ENCODE measurements at places on chromosomes 3 and 15.

- no peak for DNase-seq
These were observed 33.8 kb upstream of the RAB11A start for GRCh38 chr15:65835447-65835846.

GRCh38 chr3:140580746-140581145 is 97.1 kb upstream of the TRIM42 start:
- no peak for DNase-seq

GRCh38 chr15:19973718-19974117 is 567.9 kb downstream of the GOLGA6L6 start:
- no peak for DNase-seq

- DNase-seq = no peak
These were observed 75.7 kb downstream of the GAP43 start for GRCh38 chr3:115698851-115699591.

- DNase-seq = no peak
These were observed 19.5 kb downstream of the RAF1 start for GRCh38 chr3:12644331-12644937.

DNA sequence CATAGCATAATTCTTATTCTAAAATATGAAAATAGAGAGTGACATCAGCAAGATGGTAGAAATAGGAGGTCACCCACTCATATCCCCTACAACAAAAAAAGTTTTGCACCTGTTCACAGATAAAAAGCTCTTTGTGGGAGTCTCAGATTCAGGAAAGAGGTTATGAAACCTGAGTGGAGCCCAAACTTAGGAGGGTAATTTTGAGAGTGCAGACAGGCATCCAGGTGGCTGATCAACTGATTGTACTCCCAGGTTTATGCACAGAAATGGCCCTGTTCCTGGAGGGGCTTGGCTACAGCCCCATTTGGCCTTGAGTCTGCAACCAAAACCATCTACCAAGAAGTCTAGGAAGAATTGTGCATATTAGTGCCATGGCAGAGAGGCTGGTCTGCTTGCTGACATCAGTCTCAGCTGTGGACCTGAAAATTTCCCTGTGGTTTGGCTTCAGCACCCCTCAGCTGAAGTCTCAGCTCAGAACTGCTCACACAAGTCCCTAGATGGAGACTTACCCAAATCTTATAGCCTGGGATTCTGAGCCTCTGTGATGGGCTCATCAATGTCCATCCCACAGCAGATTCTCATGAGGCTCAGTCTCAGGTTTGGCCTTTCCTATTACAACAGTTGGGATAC is 291.6 kb downstream of the IL20RB start:
- no peak for DNase-seq

DNA sequence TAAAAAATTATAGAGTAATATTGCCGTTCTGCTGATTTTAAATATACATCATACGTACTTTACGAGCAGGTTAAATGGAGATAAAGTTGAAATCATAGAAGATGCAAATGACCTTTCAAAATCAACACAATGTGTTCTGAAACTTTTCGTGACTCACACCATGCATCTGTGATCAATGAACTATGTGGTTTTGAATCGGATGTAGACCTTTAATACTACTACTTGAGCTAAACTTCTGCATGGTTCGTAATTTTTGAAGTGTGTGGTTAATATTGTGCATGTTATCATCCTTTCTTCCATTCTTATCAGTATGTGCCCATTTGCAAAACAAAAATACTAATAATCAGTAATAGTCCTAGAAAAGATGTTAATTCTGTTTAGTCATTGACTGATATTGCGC is 58.9 kb downstream of the GASK1A start:
- no peak for DNase-seq

GRCh38 chr3:151789853-151790463 is 24.0 kb upstream of the AADAC start:
- no peak for DNase-seq

- no peak for DNase-seq
These were observed 23.6 kb downstream of the CRTC3 start for GRCh38 chr15:90553248-90553745.

DNA sequence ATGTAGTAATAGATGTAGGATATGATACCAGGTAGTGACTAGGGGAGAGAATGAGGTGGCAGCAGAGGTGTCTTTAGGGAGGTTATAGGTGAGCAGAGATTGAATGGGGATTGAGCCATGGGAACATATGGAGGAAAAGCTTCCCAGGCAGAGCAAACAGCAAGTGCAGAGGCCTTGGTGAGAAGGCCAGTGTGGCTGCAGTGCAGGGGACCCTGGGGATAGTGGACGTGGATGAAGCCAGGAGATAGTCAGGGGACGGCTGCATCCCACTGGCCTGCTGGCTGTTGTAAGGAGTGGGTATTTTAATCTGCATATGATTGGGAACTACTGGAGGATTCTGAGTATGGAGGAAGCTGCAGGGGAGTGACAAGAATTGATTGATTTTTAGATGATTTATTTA is 62.7 kb upstream of the TRAK1 start:
- no peak for DNase-seq

- DNase-seq = no peak
These were observed 5.0 kb upstream of the IL17RE start for GRCh38 chr3:9897408-9898372.

GRCh38 chr3:58463942-58464271 is 28.0 kb upstream of the KCTD6 start:
- no peak for DNase-seq

Data from activated CD8-positive, alpha-beta memory T cell treated with anti-CD3 and anti-CD28 coated beads, Interleukin-2, amount 50 U/mL, for 4 hours (primary cell).